ENCODE measurements at places on chromosomes 7 and 10.
A peak's percentile ranks its signal among the peaks of the same experiment; 100 is the strongest.

DNA sequence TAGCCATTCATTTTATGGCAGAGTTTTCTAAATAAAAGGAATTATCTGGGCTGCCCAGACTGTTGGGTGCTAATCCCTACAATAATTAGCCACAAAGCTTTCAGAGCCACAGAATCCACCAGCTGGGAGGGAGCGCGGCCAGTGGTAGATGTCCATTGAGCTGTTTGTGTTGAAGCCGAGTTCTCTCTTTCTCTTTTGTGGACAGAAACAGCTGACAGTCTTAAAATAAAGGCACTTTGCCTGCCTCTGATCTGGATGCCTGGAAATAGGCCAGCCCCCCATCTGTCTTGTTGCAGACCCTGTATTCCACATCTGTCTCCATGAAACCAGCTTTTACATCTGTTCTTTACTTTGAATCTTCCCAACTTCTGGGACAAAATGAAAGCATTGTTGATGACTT lies 66.1 kb downstream of the MTPN start:
- DNase-seq, result peak; percentile 79

- no peak for DNase-seq
Measured at GRCh38 chr7:15669443-15670090, 16.9 kb downstream of the MEOX2 start.

DNA sequence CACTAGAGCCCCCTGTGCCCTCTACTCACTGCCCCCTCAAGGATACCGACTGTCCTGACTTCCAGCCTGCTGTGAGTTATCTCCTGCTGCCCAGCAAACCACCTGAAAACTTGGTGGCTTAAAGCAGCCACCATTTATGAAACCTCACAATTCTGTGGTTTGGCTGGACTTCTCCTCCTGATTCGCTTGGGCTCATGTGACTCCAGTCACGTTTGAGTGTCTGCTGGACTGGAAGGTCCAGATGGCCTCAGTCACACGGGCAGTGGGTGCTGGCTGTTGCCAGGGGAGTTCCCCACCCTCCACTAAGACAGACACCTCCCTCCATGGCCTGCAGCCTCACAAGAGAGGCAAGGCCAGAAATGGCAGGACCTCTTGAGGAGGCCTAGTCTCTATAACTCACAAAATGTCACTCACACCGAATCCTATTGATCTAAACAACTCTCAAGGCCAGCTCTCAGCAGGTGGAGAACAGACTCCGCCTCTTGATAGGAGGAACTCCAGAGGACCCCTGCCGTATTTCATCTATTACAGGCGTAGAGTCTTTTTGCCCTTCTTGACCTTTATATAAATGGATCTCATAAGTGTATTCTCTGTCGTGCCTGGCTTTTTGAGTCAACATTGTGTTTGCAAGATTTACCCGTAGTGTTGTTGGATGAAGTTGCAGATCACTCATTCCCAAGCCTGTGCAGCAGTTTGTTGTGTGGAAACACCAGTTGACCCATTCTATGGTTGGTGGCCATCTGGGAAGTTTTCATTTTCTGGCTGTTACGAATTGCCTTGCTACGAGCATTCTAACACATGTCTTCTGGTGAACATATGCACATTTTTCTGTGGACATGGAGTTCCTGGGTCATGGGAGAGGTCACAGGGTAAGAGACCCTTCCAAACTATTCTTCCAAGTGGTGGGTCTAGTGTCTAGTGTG lies 48.3 kb downstream of the ZMIZ1 start:
- DNase-seq, result no peak

DNA sequence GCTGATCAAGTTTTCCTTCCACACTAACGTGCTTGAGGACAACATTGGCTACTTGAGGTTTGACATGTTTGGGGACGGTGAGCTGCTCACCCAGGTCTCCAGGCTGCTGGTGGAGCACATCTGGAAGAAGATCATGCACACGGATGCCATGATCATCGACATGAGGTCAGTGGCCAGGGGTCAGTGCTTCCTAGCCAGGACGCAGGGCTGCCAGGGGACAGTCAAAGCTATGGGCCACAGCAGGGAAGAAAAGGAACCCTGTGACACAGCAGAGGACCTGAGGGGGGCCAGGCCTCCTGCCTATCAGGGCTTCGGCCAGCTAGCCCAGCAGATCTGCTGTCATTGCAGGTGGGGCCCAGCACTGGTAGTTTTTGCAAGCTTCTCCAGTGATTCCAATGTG lies 5.2 kb downstream of the RBP3 start:
- DNase-seq, result no peak

DNA sequence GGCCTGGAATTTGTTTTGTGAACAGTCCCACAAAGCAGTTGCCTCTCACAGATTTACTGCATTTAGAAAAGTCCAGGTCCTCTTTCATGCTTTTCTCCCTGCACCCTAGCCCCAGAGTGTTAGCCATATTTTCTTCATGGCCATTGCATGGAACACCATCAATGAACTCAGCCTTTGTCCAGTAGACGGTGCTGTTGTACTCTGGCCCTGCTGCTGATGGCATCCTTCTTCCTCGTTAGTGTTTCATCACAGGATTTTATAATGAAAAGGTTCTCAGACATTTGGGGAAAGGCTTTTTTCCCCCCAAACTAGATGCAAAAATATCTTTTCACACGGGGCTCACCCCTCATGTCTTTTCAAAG lies 93.0 kb upstream of the SLC25A13 start:
- peak; percentile 76 for DNase-seq

DNA sequence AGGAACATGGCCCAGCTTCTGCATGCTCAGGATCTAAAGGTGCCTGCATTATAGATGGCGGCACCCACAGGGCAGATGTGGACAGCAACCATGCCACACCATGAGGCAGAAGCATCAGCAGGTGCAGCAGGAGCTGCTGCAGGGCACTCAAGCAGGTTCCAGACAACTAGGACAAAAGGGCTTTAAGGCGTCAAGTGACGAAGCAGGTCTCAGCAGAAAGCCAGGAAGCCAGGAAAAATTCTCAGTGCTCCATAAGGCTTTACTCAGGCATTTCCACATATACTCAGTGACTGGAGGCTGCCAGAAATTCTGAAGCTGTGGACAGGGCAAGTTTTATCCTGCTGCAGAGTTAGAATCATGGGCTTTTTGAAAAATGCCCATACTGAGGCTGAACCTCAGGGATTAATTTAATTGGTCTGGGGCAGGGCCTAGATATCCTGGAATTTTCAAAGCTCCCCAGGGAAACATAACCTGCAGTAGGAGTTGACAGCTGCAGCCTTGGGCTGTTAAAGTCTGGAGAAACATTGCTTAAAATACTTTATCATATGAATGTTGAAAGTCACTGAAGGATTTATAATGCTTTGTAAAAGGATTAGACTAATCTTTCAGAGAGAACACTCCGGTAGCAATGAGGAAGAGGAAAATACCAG lies 68.1 kb upstream of the RNF148 start:
- peak; percentile 34 for DNase-seq

DNA sequence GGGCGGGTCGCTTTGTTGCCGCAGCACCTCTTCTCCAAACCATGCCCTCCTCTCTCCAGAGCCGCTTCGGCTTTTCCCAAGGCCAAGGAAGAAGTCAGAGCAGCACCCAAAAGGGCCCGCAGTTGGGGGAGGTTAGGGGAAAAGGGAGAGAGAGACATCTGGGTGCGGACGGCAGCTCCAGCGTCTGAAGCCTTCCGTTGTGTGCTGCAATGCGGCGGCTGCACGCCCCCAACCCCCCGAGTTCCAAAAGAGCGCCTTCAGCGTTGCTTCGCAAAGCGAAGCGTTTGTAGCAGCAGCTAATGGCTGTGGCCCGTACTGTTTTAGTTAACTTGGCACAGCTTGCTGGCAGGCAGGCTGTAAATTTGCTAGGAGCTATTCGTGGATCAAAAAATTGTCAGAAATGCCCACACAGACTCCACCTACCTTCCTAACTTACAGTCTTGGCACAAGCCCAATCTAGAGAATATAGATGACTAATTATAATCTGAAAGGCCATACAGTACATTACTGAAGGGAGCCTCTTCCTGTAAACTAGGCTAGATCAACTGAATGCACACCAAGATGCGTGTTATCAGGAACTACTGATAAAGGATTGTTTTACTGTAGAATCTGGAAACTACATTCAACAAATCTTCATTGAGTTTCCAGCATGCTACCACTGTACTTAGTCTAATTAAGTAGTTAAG lies 1.1 kb upstream of the KBTBD2 start:
- peak; percentile 69 for DNase-seq

GRCh38 chr10:47164126-47164799 lies 135.7 kb upstream of the GDF10 start:
- no peak for DNase-seq

DNA sequence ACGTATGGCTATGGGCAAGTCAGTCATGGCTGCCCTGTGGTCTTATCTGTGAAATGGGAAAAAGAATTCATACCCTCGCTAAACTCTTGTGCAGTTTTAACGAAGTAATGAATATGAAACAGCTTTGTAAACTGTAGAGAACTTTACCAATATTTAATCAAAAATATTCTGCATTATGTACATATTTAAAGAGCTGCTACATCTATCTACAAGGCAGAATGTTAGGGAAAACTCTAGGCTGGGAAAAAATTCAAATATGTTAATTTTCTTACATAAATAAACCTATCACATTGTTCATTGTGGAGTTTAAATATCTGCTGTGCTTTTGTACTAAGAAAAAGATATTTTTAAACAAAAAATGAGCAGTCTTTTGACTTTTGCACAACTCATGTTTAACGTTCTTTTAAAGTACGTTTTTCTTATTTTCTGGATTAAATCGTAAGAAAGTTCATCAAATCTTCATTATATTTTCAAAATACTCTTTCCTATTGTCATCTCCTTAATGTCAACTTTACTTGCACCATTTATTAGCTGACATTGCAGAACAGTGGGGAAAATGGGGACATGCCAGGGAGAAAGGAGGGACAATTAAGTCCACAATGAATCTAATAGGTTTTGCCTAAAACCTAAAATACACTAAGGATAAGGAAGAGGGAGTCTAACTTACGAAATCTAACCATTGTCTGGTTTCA lies 57.5 kb downstream of the ICA1 start:
- DNase-seq, result no peak

GRCh38 chr10:123134915-123135414 lies 805 bp upstream of the HMX3 start:
- peak; percentile 22 for DNase-seq

- no peak for DNase-seq
Measured at GRCh38 chr7:47508389-47509380, 73.2 kb downstream of the TNS3 start.

Data from neural progenitor cell (in vitro differentiated cells).